Activated CD4-positive, alpha-beta T cell treated with anti-CD3 and anti-CD28 coated beads, Interleukin-2, amount 50 U/mL, for 4 hours (primary cell): ENCODE measurements at places on chromosomes 2 and 18.

DNA sequence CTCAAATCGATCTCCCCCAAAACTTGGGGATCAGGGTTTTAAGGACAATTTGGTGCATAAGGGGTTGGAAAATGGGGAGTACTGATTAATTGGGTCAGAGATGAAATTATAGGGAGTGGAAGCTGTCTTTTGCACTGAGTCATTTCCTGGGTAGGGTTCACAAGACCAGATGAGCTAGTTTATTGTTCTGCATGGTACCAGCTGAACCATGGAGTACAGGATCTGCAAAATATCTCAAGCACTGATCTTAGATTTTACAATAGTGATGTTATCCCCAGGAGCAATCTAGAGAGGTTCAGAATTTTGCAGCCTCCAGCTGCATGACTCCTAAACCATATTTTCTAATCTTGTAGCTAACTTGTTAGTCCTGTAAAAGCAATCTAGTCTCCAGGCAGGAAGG lies 73.1 kb downstream of the CPO start:
- no peak for DNase-seq

- DNase-seq = no peak
These were observed 17.3 kb upstream of the FZD5 start for GRCh38 chr2:207787017-207787416.

GRCh38 chr2:224986477-224986876 lies 55.8 kb downstream of the DOCK10 start:
- no peak for DNase-seq

DNA sequence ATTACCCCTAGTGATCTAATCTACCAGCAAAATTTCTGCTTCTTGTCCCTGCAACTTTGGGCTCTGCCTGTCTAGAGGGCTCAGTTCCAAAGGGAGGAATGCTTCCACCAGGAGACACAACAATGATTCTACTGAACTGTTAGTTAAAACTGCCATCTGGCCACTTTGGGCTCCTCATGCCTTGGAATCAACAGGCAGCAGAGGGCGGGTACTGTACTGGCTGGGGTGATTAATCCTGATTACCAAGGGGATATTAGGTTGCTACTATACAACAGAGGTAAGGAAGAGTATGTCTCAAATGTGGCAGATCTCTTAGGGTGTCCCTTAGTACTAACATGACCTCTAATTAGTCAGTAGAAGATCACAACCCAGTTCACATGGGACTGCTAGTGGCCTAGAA lies 21.4 kb downstream of the HADHA start:
- DNase-seq = no peak

DNA sequence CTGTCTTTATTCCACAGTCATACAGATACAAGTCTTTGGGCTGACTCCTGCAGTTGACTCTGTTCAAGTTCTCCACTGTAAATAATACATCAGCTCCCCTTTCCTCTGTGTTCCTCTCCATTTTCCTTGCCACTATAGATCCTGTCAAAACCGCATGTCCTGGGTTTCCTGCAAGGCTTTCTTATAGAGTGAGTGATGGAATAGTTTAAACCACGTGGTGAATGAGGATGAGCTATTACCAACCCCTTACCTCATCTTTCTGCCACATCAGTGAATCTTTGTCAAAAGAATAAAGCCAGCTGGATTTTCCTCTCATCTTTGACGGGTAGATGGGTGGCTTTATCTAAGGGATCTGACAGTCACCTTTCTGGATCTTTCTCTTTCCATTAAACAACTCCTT lies 3.9 kb upstream of the GALNT14 start:
- DNase-seq = no peak

GRCh38 chr2:41873102-41874031 lies 174.5 kb upstream of the PKDCC start:
- no peak for DNase-seq
